Naive thymus-derived CD8-positive, alpha-beta T cell (primary cell): ENCODE measurements at places on chromosomes 7 and 10. TPM values are rescaled to one million over a fixed set of nuclear protein-coding genes. Genes with fewer than 3 reads are reported as not detected.

GRCh38 chr7:75861636-75862035, 17.2 kb upstream of the RHBDD2 start:
- no peaks in the 10 kb centered on the region for H3K4me1 ChIP-seq
- DNase-seq = no peak
- no peak overlapping the region for H3K27ac ChIP-seq
- H3K27me3 ChIP-seq = peaks cover 10% of the 10 kb centered on the region
- no peak overlapping the region for H3K4me3 ChIP-seq

GRCh38 chr7:138512092-138512858, 52.2 kb downstream of the TRIM24 start:
- H3K27ac ChIP-seq = no peak overlapping the region
- no peak for DNase-seq
- peaks cover 22% of the 10 kb centered on the region for H3K4me1 ChIP-seq
- H3K36me3 ChIP-seq = peaks cover 86% of the 10 kb centered on the region

GRCh38 chr10:110793886-110794285, 77.8 kb upstream of the PDCD4 start:
- no peaks in the 10 kb centered on the region for H3K27me3 ChIP-seq
- no peak overlapping the region for H3K27ac ChIP-seq
- peaks cover 5% of the 10 kb centered on the region for H3K4me1 ChIP-seq
- H3K36me3 ChIP-seq = no peaks in the 10 kb centered on the region

DNA sequence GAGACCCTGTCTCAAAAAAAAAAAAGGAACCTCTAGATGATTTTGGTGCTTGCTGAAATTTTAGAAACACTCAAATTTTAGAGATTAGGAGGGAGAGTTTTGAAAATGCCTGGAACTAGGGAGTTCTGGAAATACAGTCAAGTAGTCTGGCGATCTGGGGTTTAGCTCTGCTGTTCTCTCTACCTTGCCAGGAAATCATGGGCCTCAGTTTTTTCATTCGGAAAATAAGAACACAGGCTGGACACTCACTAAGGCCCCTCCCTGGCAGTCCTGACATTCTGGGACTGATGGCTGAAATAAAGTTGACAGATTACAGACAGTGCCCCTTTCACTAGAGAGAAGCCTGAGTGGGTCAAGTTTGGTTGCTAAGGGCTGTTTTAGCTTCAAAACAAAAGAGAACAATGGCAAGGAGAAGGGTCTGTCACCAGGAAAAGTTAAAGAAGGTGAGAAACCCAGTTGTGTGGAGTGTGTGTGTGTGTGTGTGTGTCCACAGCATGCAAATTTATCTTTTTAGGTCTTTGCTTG, 25.0 kb upstream of the CALN1 start:
- H3K4me3 ChIP-seq = no peak overlapping the region
- H3K4me1 ChIP-seq = no peaks in the 10 kb centered on the region

The PPP1R3A gene
- total RNA-seq = not detected

- no peak overlapping the region for H3K4me3 ChIP-seq
- H3K27ac ChIP-seq = no peak overlapping the region
- no peak for DNase-seq
- H3K4me1 ChIP-seq = peaks cover 29% of the 10 kb centered on the region
- H3K27me3 ChIP-seq = no peaks in the 10 kb centered on the region
These were observed 27.4 kb downstream of the TAX1BP1 start for GRCh38 chr7:27767374-27767773.

The EVX1 gene
- total RNA-seq = not detected

The ASZ1 gene
- not detected for total RNA-seq

GRCh38 chr10:86056672-86057071, 309.9 kb downstream of the GRID1 start:
- H3K27ac ChIP-seq = no peak overlapping the region
- no peak overlapping the region for H3K4me3 ChIP-seq
- H3K36me3 ChIP-seq = no peaks in the 10 kb centered on the region
- peaks cover 11% of the 10 kb centered on the region for H3K27me3 ChIP-seq
- DNase-seq = no peak

The WAPL gene
- 66.5 TPM for total RNA-seq

The TMEM236 gene
- 0.18 TPM for total RNA-seq

The PLPP4 gene
- not detected for total RNA-seq

The AEBP1 gene
- 37.1 TPM for total RNA-seq

DNA sequence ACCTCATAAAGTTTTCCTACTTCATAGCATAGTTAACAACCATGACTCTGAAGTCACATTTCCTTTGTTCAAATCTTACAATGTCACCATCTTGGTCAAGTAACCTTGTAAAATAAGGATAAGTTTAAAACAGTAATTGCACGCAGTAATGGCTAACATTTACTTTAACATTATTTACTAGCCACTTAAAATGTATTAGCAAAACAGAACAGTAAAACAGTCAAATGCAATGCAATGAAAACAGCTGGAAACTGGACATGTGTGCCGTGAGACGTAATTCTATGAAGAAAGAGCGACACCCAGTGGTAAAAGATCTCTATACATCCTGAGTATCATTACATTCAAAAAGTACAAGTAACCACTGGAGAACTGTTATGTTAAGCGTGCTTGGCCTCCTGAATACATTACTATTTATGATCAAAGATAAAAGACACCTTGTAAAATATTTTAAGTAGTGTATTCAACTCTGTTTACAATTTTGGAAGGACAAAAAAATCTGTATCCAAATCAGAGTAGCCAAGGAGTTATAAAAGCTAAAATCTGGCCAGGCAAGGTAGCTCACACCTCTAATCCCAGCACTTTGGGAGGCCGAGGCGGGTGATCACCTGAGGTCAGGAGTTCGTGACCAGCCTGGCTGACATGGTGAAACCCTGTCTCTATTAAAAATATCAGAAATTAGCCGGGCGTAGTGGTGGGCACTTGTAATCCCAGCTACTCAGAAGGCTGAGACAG, 27.2 kb downstream of the ATE1 start:
- no peaks in the 10 kb centered on the region for H3K4me1 ChIP-seq
- no peak overlapping the region for H3K27ac ChIP-seq
- no peaks in the 10 kb centered on the region for H3K27me3 ChIP-seq
- no peak overlapping the region for H3K4me3 ChIP-seq

GRCh38 chr10:104579136-104579535, 62.0 kb upstream of the SORCS3 start:
- H3K27me3 ChIP-seq = peaks cover 28% of the 10 kb centered on the region
- H3K27ac ChIP-seq = no peak overlapping the region
- no peaks in the 10 kb centered on the region for H3K36me3 ChIP-seq
- DNase-seq = no peak
- no peak overlapping the region for H3K4me3 ChIP-seq

GRCh38 chr7:99016196-99016595, 127.7 kb downstream of the SMURF1 start:
- peaks cover 88% of the 10 kb centered on the region for H3K36me3 ChIP-seq
- H3K4me3 ChIP-seq = no peak overlapping the region
- no peaks in the 10 kb centered on the region for H3K27me3 ChIP-seq

GRCh38 chr10:58740620-58741369, 228.1 kb downstream of the BICC1 start:
- H3K4me1 ChIP-seq = no peaks in the 10 kb centered on the region
- H3K27me3 ChIP-seq = no peaks in the 10 kb centered on the region
- no peak overlapping the region for H3K27ac ChIP-seq
- no peak for DNase-seq
- H3K4me3 ChIP-seq = no peak overlapping the region
- no peaks in the 10 kb centered on the region for H3K36me3 ChIP-seq

- no peak overlapping the region for H3K4me3 ChIP-seq
- no peak for DNase-seq
- no peak overlapping the region for H3K27ac ChIP-seq
These were observed 91.2 kb upstream of the AHR start for GRCh38 chr7:17207220-17207619.

DNA sequence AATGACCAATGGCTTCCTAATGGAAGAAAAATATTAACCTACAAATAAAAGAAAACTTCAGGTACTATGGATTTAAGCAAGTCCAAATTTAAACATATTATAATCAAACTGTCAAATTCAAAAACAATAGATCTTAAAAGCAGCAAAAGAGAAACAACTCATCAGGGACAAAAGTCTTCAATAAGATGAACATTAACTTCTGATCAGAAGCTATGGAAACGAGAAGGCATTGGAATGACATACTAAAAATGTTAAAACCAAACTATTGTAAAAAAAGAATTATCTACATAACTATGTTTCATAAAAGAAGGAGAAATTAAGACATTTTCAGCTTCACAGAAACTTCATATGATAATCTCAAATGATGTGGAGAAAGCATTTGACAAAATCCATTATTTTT, 334.7 kb downstream of the ANKRD7 start:
- no peaks in the 10 kb centered on the region for H3K36me3 ChIP-seq
- H3K4me1 ChIP-seq = no peaks in the 10 kb centered on the region
- no peak overlapping the region for H3K4me3 ChIP-seq

GRCh38 chr10:70557876-70558275, 44.7 kb downstream of the PRF1 start:
- H3K27me3 ChIP-seq = no peaks in the 10 kb centered on the region
- no peaks in the 10 kb centered on the region for H3K36me3 ChIP-seq
- no peak for DNase-seq
- H3K4me3 ChIP-seq = no peak overlapping the region

- H3K27me3 ChIP-seq = no peaks in the 10 kb centered on the region
- DNase-seq = peak; percentile 32
- H3K36me3 ChIP-seq = no peaks in the 10 kb centered on the region
These were observed 1.7 kb downstream of the ZEB1 start for GRCh38 chr10:31320550-31321211.

The NSUN6 gene
- 42.4 TPM for total RNA-seq

- H3K4me3 ChIP-seq = no peak overlapping the region
- peaks cover 3% of the 10 kb centered on the region for H3K4me1 ChIP-seq
- H3K36me3 ChIP-seq = peaks cover 2% of the 10 kb centered on the region
- peaks cover 1% of the 10 kb centered on the region for H3K27me3 ChIP-seq
- H3K27ac ChIP-seq = no peak overlapping the region
- no peak for DNase-seq
These were observed 96.6 kb downstream of the AVL9 start for GRCh38 chr7:32591938-32592337.

DNA sequence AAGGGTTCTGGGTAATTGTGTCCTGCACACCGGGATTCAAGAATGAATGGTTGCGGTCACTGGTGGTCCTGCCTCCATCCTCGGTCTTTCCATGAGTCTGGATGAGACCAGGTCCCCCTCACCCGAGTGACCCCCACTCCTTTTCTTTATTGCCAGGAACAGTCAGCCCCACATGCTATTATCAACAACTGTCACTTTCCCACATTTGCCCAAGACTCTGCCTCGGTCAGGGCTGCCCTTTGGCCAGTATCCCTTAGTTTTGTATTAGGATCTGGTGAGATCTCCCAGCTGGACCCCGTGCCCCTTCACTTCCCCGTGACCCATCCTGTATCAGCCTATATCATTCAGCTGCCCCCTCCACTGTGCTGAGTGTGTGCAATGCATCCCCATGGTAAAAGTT, 288.3 kb downstream of the ADARB2 start:
- H3K27me3 ChIP-seq = peaks cover 16% of the 10 kb centered on the region
- no peaks in the 10 kb centered on the region for H3K4me1 ChIP-seq
- no peak for DNase-seq
- H3K4me3 ChIP-seq = no peak overlapping the region
- peaks cover 13% of the 10 kb centered on the region for H3K36me3 ChIP-seq

- DNase-seq = no peak
- H3K4me1 ChIP-seq = no peaks in the 10 kb centered on the region
- H3K36me3 ChIP-seq = no peaks in the 10 kb centered on the region
- peaks cover 4% of the 10 kb centered on the region for H3K27me3 ChIP-seq
These were observed 107.6 kb downstream of the VIPR2 start for GRCh38 chr7:159036916-159037605.

The PAX2 gene
- not detected for total RNA-seq

GRCh38 chr10:76251841-76252671, 820.6 kb downstream of the LRMDA start:
- DNase-seq = no peak
- H3K27ac ChIP-seq = no peak overlapping the region
- H3K4me1 ChIP-seq = no peaks in the 10 kb centered on the region
- no peaks in the 10 kb centered on the region for H3K27me3 ChIP-seq
- no peak overlapping the region for H3K4me3 ChIP-seq

- no peaks in the 10 kb centered on the region for H3K4me1 ChIP-seq
- DNase-seq = no peak
- no peaks in the 10 kb centered on the region for H3K36me3 ChIP-seq
- H3K27me3 ChIP-seq = peaks cover 12% of the 10 kb centered on the region
These were observed 120.6 kb upstream of the AGK start for GRCh38 chr7:141430455-141431139.

DNA sequence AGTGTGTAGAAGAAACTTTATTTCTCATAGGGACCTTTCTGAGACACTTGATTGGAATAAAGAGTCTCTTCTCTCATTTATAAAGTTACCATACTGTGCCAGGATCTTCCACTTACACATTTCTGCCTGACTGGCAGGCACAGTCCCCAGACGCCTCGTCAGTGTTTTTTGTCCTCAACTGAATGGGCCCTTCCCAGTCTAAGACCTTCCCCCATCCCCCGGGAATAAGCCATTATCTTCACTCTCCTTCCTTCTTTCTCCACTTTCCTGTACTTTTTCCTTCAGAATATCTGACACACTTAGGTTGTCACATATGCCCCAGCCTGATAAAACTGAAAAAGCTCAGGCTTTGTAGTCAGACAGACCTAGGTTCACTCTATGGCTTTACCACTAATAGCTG, 35.3 kb upstream of the KCNIP2 start:
- peaks cover 2% of the 10 kb centered on the region for H3K36me3 ChIP-seq
- H3K27me3 ChIP-seq = no peaks in the 10 kb centered on the region
- no peak for DNase-seq
- H3K4me3 ChIP-seq = no peak overlapping the region
- no peak overlapping the region for H3K27ac ChIP-seq
- peaks cover 14% of the 10 kb centered on the region for H3K4me1 ChIP-seq
